ENCODE measurements at places on chromosomes 3 and 15. TPM values are rescaled to one million over a fixed set of nuclear protein-coding genes. Genes with fewer than 3 reads are reported as not detected.

The SLC12A8 gene
- 0.46 TPM for total RNA-seq

The NR1I2 gene
- 0.46 TPM for total RNA-seq

The GOLGA6L4 gene
- 1.4 TPM for total RNA-seq

The CCDC13 gene
- 1.2 TPM for total RNA-seq

The ABHD2 gene
- total RNA-seq: 73.9 TPM

The UBL7 gene
- 57.9 TPM for total RNA-seq

The GOLGA6A gene
- total RNA-seq: not detected

The TUSC7 gene
- total RNA-seq: not detected

The SIDT1 gene
- total RNA-seq: 2.5 TPM

The PLA2G4E gene
- total RNA-seq: not detected

The PGBD4 gene
- 0.66 TPM for total RNA-seq

The CLEC3B gene
- 47.1 TPM for total RNA-seq

The NFKBIZ gene
- 49.8 TPM for total RNA-seq

The CDC25A gene
- total RNA-seq: 1.3 TPM

The PLA1A gene
- 1.5 TPM for total RNA-seq

The ZMYND10 gene
- total RNA-seq: 0.50 TPM

The PRTG gene
- 1.7 TPM for total RNA-seq

The C2CD4A gene
- total RNA-seq: not detected

The CP gene
- 6.1 TPM for total RNA-seq

The CNTN3 gene
- 1.2 TPM for total RNA-seq

The AQR gene
- 17.6 TPM for total RNA-seq

The APPL1 gene
- 42.4 TPM for total RNA-seq

The HYAL3 gene
- total RNA-seq: 3.8 TPM

The SHF gene
- 13.2 TPM for total RNA-seq

The COLQ gene
- 3.1 TPM for total RNA-seq

The CD80 gene
- not detected for total RNA-seq

The GXYLT2 gene
- total RNA-seq: 8.6 TPM

The WNT5A gene
- total RNA-seq: 45.9 TPM

The NR2E3 gene
- not detected for total RNA-seq

The CHRM5 gene
- total RNA-seq: not detected

The ATP13A5 gene
- not detected for total RNA-seq

The RPS17 gene
- 2,252 TPM for total RNA-seq

The CTXND1 gene
- 0.71 TPM for total RNA-seq

The TRAT1 gene
- not detected for total RNA-seq

The TMC3 gene
- total RNA-seq: 0.99 TPM

The RBMS3 gene
- total RNA-seq: 53.0 TPM

The RPL4 gene
- 2,782 TPM for total RNA-seq

The ITIH1 gene
- total RNA-seq: not detected

The CCDC54 gene
- total RNA-seq: not detected

The GABRR3 gene
- total RNA-seq: not detected

The ISLR gene
- total RNA-seq: 57.7 TPM

The ARHGEF26 gene
- total RNA-seq: 139 TPM

The SCG3 gene
- total RNA-seq: 1.2 TPM

The RTF1 gene
- 37.7 TPM for total RNA-seq

The TM4SF4 gene
- 2.7 TPM for total RNA-seq

The ARHGAP31 gene
- total RNA-seq: 14.5 TPM

The SUCLG2 gene
- total RNA-seq: 60.6 TPM

The SEMA3F gene
- total RNA-seq: 11.9 TPM

The UBAP1L gene
- total RNA-seq: 1.2 TPM

The PRKCI gene
- total RNA-seq: 38.3 TPM
